ENCODE measurements at places on chromosomes 12 and 14.

- no peak for DNase-seq
These were observed 21.1 kb downstream of the TMEM117 start for GRCh38 chr12:43856972-43857371.

DNA sequence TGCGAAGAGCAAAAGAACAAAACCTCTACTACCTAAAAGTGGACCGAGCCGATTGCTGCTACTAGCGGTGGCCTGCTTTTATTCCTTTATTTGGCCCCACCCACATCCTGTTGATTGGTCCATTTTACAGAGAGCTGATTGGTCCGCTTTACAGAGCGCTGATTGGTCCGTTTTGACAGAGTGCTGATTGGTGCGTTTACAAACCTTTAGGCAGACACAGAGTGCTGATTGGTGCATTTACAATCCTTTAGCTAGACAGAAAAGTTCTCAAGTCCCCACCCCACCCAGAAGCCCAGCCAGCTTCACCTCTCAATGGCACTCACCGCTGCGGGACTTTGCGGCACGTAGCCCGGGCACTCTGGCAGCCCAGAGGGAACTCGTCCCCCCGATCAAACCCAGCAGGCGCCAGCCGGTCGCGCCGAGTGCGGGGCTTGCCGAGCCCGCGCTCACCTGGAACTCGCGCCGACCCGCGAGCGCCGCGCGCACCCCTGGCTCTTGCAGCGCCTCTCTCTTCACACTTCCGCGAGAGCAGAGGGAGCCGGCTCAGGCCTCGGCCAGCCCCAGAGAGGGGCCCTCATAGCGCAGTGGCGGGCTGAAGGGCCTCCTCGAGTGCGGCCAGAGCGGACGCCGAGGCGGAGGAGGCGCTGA lies 8.7 kb upstream of the FGD4 start:
- no peak for DNase-seq

DNA sequence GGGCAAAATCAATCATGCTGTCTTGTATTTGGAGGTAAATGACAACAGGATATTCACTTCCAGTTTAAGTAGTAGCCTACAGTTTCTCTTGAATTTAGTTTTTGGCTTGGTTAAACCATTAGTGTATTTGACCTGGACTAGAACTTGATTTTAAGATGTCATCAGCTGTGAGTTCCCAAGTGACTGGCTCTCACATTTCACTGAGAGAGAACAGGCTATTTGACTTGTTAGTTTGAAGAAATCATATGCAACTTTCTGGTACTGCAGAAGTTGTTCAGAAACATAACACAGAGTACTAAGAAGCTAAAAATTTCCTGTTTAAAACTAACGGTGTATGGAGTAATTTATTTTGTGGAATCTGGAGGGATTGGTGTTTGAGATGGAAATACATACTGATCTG lies 22.3 kb downstream of the MNAT1 start:
- no peak for DNase-seq

DNA sequence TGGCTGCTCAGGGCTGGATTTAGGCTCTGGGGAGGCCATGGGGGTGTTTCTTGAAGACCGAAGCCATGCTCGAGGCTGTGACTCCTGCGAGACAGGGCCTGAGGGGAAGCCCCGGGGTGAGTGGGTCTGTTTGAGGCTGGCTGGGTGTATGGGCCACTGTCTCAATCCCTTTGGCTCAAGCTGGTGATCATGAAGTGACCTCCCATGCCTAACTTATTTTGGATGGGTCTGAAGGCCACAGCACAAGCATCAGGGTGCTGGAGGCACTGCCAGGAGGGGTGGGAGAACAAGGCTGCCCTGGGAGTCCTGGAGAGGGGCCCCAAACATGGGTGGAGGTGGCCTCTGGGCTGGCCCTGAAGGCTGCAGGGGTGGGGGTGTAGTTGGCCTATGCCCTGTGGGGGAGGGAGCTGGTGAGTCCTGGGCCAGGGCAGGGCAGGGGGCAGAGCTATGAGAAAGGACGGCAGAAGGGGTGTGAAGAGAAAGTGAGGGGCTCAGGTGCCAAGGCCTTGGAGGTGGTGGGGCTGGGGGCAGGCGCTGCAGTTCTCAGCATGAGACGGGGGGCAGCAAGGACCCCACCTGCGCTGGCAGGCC lies 100.9 kb downstream of the KIF26A start:
- DNase-seq: no peak

GRCh38 chr14:92601757-92602417 lies 88.3 kb downstream of the RIN3 start:
- no peak for DNase-seq

GRCh38 chr12:29709496-29710040 lies 74.2 kb downstream of the TMTC1 start:
- DNase-seq: no peak

DNA sequence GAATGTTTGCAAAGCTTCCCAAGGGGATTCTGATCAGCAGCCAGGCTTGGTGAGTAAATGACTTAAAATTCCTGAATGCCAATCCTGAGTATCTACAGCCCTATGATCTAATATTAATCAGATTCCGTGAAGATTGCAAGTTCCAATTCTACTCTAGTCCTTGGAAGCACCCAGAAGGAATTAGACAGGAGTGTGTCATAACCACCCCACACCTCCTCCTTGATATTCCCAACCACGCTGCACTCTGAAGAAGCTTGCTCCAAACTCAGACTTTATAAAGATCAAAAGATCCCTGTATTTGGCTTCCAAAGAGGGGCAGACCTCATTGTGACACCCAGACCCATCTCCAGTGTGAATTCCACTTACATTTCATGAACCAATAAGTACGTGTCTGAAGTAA lies 306.0 kb downstream of the BCL11B start:
- no peak for DNase-seq

GRCh38 chr12:123532808-123533649 lies 490 bp downstream of the RILPL1 start:
- peak; percentile 16 for DNase-seq

DNA sequence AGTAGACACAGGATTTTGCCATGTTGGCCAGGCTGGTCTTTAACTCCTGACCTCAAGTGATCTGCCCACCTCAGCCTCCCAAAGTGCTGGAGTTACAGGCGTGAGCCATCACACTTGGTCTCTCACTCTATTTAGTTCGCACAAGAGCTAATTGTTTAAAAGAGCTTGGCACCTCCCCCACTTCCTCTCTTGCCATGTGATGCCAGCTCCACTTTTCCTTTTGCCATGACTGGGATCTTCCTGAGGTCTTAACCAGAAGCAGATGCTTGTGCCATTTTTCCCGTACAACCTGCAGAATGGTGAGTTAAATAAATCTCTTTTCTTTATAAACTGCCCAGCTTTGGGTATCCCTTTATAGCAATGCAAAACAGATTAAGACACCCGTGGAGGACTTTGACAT lies 200.1 kb upstream of the FRMD6 start:
- no peak for DNase-seq

GRCh38 chr12:120137833-120138232 lies 21.3 kb upstream of the RAB35 start:
- no peak for DNase-seq

GRCh38 chr14:100374876-100375265 lies 51.7 kb downstream of the SLC25A47 start:
- DNase-seq: no peak
